ENCODE measurements at places on chromosomes 5 and 9.

DNA sequence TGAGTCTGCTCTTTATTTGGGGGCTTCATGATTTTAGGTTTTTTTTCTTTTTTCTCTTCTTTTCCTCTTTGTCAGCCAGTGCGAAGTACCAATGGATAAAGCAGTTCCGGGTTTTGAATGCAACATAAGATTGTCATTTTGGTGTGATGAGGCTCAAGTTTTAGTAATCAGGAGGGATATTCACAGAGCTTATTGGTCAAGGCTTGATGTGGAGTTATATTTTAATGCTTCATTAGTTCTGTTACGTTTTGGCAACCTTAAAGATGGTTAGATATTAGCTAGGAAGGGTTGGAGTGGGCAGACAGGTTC is 1.4 kb downstream of the PIK3R1 start:
- DNase-seq = no peak

- no peak for DNase-seq
Measured at GRCh38 chr9:87515588-87516221, 18.0 kb downstream of the DAPK1 start.

GRCh38 chr5:72412283-72413055 is 92.3 kb downstream of the PTCD2 start:
- DNase-seq = peak; percentile 60

DNA sequence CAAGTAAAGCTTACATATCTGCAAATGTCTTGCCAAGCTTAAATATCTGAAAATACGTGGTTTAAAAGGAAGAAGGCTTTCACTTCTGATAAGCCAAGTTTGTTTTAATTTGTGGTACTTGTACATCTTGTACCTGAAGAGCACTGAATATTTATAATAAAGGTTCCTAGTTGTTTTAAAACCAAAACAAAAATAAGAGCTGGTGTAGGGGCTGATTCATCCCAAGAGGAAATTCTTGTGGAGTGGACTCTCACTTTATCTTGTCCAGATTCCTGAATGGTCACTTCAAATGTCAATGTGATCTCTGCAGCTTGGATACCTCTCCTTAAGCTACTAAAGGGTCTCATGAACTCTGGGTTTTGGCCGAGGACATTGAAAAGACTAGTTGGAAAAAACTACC is 29.5 kb downstream of the MAMDC2 start:
- DNase-seq = no peak

DNA sequence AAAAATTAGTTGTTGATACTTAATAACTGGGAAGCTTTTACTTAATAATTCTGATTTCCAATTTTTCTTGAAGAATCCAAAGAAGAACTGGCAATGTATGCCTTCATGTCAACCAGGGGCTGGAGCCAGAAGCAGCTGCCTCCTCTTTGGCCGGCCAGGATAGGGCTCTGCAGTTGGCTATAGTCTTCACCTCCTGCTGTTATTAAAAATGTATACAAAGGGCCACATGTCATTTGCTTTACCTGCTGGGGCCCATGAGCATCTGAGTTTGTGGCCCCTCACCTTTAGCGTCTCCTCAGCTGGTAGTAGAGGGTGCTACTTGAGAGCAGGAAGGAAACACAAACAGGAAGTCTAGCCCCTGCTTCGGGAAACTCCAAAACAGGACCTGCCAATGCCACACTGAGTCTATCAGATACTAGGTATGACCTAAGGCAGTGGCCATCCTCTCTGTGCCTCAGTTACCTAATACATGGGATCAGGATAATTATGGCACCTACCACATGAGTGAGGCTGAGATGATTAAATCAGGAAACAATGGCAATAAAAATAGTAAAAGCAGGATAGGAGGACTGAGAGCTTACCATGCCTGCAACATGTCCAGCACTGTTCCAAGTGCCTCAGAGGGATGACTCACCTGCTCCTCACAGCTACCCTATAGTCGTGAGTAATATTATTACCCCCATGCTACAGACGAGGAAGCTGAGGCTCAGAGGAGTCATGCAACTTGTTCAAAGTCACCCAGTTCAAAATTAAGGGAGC is 21.3 kb downstream of the CCDC69 start:
- DNase-seq = no peak

DNA sequence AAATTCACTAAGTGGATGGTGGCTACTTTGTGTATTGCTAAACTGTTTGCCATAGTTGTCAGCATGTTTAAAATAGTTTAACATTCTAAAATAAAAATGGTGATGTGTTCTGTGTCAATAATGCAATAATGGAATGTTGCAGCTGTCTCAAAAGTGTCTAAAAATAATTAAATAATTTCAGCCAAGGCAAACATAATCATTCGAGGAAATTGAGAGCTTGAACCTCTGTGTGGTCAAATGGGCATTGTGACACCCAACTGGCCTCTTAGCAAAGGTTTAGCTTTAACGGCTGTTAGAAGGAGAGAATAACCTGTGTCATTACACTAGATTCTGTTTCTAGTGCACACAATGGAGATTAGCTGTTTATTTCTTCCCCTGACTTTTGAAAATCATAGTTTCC is 278.5 kb downstream of the TMEM167A start:
- DNase-seq = no peak

DNA sequence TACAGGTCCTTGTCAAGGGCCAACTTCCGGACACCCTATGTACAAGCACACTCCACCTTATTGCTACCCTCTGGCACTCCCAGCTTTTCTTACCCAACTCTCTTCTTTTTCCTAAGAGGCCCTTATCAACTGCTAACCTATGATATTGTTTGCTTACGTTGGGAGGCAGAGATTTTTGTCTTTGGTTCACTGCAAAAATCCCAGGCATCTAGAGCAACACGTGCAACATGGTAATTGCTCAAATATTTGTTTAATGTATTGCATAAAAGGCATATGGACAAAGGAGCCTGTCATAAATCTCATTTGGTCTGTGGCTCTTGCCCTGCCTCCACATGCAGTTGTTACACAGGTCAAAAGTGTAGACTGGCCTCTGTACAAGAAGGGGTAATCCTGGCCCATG is 35.8 kb upstream of the ATP10B start:
- no peak for DNase-seq

DNA sequence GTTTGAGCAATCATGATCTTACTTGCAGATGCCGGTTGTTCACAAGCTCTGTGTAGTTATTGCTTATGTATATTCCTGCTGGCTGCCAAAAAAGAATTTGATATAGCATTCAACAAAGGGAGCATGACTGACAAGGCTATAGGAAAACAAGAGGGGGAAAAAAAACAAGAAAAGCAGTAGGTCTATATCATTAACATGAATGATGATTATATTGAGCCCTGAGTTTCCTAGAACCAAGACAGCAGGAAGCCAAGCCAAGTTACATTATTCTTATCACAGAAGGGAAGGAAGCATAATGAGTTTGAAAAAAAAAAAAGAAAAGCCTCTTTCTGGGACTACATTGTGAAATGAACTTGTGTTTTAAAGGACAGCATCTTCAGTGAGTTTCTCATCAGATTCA is 41.0 kb downstream of the TSTD2 start:
- no peak for DNase-seq

GRCh38 chr9:76615177-76615603 is 149.0 kb upstream of the PCA3 start:
- DNase-seq = no peak

- DNase-seq = no peak
Measured at GRCh38 chr5:120457839-120458507, 6.1 kb upstream of the PRR16 start.

DNA sequence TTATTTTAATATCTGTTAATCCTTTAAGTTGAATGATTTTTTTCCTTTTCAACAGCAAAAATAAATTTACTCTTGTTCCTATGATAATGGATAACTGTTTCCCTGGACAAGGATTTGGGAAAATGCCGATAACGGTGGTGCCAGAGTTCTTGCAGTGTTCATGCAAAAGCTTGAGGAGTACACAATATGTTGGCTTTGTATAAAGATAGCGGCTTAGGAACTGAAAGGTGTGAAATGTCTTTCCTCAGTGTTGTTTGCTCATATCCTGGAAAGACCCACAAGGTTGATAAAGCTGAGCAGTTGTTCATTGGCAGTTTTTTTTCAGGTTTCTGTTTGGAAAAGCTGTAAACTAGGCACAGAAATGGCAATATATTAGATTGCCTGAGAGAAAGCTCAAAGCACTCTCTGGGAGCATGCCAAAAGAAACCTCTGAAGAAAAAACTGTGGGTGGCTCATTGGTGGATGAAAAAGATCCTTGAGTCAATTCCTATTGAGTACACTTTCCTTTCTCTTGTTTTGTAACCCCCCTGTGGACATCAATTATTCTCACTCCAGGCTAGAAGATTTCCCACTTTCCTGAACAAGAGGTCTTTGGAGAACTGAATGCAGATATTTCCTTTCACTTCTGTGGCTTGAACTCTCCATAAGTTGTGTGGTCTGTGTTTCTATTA is 117.2 kb upstream of the RGMB start:
- no peak for DNase-seq

DNA sequence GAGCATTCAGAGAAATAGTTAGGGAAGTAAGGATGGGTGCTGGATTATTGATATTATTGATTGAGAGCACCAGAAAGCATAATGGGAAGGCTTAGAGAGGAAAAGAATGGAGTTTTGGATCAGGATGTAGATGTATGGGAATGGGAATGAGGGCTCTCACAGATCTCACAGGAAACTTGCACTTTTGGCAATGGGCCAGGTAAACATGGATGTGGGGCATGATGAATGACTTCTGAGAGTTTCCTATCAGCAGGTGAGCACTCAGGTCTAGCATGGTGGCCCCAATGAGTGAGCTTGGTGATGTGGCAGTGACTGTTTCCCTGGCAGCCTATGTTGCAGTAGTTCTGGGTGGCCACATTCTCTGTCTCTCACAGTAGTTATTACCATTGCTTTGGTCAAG is 283.8 kb downstream of the FBXL7 start:
- DNase-seq = no peak

- no peak for DNase-seq
Measured at GRCh38 chr5:91977579-91977978, 594.5 kb upstream of the ARRDC3 start.

DNA sequence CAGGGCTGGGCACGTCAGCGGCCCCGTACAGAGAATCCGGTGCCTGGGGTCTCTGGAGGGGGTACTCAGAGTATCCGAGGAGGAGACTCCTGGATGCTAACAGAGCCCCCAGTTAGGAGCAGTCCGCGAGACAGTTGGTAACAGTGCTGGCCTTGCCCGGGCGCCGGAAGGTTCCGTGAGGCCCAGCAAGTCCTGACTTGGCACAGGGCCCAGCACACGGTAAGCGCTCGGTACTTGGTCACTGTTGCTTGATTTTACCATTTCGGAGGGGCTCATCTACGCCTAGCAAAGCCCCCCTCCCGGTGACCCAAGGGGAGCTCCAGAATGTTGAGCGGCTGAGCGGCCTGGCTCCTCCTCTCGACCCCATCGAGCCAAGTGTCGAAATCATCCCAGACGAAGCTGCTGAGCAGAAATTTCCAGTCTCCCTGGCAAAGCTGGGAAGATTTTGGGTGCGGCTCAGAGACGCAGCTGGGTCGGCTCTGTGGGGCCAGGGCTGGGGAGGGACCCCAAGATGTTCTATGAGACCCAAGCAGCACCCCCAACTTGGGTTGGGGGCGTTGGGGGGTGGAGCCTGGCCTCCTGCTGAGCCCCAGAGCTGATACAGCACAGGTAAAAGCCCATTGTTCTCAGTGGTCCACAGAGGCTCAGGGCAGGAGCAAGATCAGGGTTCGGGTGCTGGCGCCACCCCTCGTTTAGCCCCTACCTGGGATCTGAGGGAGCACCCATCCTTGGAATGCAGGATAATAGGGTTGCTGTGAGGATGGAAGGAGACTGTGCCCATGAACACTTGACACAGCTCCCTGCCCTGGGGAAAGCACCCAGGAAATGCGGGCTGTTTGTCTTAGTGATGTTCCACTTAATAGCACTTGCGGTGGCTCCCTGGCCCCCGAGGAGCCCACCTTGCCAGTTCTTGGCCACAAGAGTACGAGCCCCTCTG is 137.2 kb downstream of the C9orf50 start:
- DNase-seq = peak; percentile 81

- no peak for DNase-seq
Measured at GRCh38 chr9:112486221-112487007, at the start of gene KIAA1958. TSS of gene KIAA1958 (plus strand) at chr9:112486827. CDS start at chr9:112574081, 87,254 bp downstream.

GRCh38 chr5:54383941-54384340 is 71.6 kb upstream of the HSPB3 start:
- no peak for DNase-seq

GRCh38 chr9:127283917-127284497 is 19.4 kb downstream of the GARNL3 start:
- DNase-seq = peak; percentile 24

- no peak for DNase-seq
Measured at GRCh38 chr5:98679963-98680362, 93.5 kb upstream of the RGMB start.

GRCh38 chr5:143828710-143829109 is 16.7 kb downstream of the HMHB1 start:
- DNase-seq = no peak

DNA sequence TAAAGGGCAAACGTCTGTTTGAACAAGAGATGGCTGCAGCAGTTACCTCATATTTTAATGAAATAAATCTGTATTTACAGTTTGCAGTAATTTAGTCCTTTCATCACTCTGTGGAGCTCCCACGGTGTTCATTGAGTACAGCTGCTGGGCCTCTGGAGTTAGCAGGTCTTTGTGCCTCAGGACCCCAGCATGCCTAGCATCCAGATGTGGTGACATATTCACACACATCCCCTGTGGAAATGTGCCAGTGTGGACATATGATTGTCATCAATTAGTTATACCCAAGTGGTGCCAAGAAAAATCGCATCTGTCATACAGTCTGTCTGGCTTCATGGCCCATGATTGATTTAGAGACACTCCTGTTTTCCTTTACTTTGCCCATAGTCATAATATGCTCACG is 77.3 kb downstream of the NNT start:
- DNase-seq = no peak

GRCh38 chr9:11135851-11136250 is 523.0 kb upstream of the PTPRD start:
- no peak for DNase-seq

DNA sequence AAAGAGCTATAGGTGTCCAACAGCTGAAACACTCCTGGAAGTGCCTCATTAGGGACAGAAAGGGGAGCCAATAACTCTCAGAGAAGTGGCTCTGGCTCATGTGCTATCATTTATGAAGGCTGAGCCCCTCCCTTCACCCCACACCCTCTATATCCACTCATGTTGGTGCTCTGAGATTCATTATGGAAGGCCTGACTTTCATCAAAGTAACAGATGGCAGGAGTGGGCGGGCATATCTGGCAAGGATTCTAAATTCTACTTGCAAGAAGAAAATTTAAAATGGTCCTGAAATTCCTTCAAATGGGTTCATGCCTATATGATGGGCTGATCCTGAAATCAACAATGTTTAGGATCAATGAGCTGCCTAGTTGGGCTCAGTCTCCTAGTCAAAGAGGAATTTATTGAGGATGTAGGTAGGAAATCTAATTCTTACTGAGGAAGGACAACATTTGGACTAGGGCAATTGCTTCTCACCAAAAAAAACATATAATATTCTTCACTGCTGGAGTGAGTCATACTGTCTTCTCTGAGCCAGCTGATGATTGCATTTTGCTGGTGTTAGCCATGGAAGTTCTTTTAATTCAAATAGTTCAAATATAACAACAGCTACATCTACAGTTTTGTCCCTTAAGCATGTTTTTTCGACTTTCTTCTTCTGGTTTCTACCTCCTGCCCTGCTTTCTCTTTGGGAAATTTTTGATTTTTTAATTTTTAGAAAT is 23.5 kb downstream of the NMRK1 start:
- DNase-seq = peak; percentile 37

GRCh38 chr9:78923966-78924659 is 627.2 kb downstream of the PSAT1 start:
- no peak for DNase-seq

GRCh38 chr5:17088051-17088450 is 129.4 kb upstream of the BASP1 start:
- DNase-seq = no peak

- DNase-seq = no peak
Measured at GRCh38 chr5:161077496-161077895, 225.5 kb upstream of the ATP10B start.

- peak; percentile 67 for DNase-seq
Measured at GRCh38 chr5:57383093-57383861, 99.3 kb downstream of the ACTBL2 start.

Measured in AG09309 (cell line).